ENCODE measurements at places on chromosomes 2 and 18. TPM values are rescaled to one million over a fixed set of nuclear protein-coding genes. Genes with fewer than 3 reads are reported as not detected.
A peak's percentile ranks its signal among the peaks of the same experiment; 100 is the strongest.

The CFAP65 gene
- total RNA-seq = not detected

The CCNT2 gene
- 20.9 TPM for total RNA-seq

The GBX2 gene
- not detected for total RNA-seq

The SERPINB11 gene
- total RNA-seq = not detected

The CNGA3 gene
- not detected for total RNA-seq

The SERPINB13 gene
- total RNA-seq = not detected

The ALKAL2 gene
- 1.3 TPM for total RNA-seq

The RAB31 gene
- 7.6 TPM for total RNA-seq

The DNAJC5G gene
- total RNA-seq = 2.1 TPM

The STK17B gene
- 7.2 TPM for total RNA-seq

The KLHL29 gene
- 0.69 TPM for total RNA-seq

The UGT1A5 gene
- total RNA-seq = not detected

The BARD1 gene
- total RNA-seq = 11.0 TPM

GRCh38 chr2:175362331-175362730 lies 180.8 kb upstream of the ATP5MC3 start:
- DNase-seq = no peak

GRCh38 chr2:241540771-241541561 lies 17.6 kb upstream of the BOK start:
- DNase-seq = peak; percentile 65

DNA sequence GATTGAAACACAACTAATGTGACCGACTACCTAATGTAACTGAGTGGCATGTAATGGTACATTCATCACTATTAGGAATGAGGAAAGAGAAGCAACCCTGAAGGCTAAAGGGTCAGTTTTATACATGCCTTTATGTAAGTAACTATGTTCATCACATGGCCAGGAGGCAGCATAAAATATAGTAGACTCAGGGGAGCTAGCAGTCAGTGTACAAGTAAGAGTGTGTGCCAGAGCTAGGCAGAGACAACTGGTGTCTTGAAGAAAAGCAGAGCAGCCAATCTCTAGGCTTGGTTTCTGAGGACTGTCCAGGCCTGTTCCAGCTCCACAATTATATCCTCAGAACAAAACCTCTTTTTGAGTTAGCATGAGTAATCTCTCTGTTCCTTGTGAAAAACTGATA lies 18.1 kb downstream of the SMAD2 start:
- no peak for DNase-seq

DNA sequence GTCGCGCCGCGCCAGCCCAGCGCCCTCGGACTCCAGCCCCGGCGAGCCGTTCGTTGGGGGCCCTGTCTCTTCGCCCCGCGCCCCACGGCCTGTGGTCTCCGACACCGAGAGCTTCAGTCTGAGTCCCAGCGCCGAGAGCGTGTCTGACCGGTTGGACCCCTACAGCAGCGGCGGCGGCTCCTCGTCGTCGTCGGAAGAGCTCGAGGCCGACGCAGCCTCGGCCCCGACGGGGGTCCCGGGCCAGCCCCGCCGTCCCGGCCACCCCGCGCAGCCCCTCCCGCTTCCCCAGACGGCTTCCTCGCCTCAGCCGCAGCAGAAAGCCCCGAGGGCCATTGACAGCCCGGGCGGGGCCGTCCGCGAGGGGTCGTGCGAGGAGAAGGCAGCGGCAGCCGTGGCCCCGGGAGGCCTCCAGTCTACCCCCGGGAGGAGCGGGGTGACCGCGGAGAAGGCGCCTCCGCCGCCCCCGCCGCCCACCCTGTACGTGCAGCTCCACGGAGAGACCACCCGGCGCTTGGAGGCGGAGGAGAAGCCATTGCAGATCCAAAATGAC lies 1.4 kb downstream of the PHLPP1 start:
- DNase-seq = peak; percentile 73

GRCh38 chr2:140998577-140998976 lies 1132.2 kb downstream of the LRP1B start:
- DNase-seq = no peak

GRCh38 chr2:164000176-164000575 lies 264.4 kb upstream of the FIGN start:
- DNase-seq = no peak

DNA sequence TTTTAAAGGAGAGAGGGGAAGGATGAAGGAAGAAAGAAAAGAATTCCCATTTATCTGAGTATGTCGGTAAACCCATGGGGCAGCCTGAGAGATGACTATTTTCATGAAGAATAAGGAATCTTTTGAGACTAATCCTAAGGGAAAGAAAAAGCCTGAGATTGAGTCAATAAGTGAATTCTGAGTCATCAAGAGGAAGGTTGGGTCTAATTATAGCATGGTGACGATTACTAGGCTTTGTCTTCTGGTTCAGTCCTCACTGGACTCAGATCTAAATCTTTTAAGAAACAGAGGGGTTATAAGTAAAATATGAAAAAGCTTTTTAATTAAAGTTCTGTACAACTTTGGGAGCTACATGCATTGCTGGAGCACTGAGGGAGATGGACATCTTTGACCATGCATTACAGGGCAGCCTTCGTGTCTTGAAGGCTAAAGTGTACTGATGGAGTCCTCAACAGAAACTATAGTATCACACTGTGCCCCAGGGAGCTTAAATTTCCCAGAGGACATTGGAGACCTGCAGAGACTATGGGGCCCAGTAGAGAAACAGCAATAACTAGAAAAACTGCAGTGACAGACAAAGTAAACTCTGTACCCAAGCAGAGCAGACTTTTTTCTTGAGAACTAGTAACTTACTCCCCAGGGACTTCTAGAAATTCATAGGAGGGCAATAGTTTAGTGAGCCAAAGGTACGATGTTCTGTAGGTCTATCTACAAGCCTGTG lies 260.9 kb downstream of the RAD51AP2 start:
- DNase-seq = no peak

- DNase-seq = no peak
Observed at GRCh38 chr2:157192445-157193423, 64.8 kb upstream of the GALNT5 start.

GRCh38 chr2:155722290-155722689 lies 610.2 kb downstream of the NR4A2 start:
- DNase-seq = no peak

DNA sequence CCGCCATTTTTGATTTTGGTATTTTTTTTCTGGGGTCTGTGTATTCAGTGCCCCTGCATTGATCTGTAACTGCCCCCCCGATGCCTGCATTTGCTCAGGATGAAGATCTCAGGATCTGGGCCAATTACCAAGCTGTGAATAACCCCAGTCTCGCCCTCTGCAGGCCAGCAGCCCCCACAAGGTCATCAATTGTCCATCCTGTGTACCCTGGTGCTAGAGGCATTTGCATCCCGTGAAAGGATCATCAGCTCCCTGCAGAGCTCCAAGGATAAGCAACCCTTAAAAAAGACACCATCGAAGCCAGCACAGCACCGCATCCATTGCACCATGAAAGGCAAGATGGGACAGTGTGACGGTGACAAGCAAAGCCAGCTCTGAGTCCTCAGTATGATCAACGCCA lies 154.1 kb upstream of the KLHL29 start:
- no peak for DNase-seq

DNA sequence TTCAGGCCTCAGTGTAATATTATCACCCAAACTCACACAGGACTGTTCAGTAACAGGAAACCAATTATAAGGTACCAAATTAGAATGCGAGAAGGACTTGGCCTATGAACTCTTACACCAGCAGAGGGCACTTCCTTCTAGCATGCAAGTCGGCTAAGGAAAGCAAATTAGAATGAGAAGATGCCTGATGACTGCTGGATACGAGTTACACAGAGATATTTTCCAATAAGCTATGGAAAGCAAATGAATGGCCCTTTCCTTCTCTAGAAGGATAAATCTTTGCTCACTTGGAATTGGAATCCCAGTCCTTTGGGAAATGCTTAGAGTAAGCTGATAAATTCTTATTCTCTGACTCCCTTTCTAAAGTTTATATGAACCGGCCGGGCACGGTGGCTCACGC lies 109.8 kb downstream of the AP1S3 start:
- DNase-seq = no peak

DNA sequence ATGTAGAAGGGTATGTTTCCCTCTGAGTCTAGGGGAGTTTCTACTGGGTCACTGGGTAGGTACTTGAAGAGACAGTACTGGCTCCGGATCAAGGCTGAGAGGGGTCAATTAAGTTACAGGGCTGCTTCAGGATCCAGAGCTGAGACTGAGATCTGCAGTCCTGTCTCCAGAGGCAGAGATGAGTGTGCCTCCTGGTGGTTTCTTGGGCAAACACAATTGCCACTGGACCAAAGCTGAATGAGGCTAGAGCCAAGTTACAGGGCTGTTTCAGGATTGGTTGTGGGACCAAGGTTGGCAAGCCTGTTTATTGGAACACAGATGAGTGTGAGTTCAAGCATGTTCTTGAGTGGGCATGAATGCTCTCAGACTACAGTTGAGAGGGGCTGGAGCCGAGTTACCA lies 157.9 kb downstream of the ADCYAP1 start:
- no peak for DNase-seq

DNA sequence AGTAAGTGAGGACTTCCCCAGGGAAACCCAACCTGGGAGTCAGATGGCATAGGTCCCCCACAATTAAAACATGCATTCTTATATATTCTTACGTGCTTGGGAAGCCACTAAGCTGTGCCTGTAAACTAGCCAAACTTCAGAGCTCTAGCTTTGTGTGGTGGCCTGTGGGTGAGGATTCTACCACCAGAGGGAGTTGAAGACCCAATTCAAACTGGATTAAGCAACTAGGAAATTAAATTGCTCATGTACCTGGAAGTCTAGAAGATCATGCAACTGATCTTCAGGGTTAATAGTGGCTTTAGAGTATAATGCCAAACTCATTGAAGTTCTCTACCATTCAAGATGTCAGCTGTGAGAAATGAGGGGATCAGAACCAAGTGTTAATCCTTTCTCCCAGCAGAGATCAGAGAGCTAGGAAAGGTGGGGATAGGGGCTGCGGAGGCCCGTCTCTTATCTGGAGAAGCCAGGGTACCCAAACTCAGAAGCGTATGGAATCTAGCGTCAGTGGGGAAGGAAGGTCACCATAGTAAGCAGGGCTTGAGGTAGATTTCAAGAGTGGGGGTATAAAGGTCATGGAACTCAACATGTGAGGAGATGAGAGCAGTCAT lies 53.2 kb upstream of the CCDC85A start:
- no peak for DNase-seq

GRCh38 chr2:176744146-176744545 lies 468.4 kb upstream of the HNRNPA3 start:
- DNase-seq = no peak

- DNase-seq = peak; percentile 42
Observed at GRCh38 chr2:198499539-198499938, 695.1 kb downstream of the PLCL1 start.

- DNase-seq = no peak
Observed at GRCh38 chr2:112958428-112959108, 19.2 kb upstream of the IL36G start.

- no peak for DNase-seq
Observed at GRCh38 chr2:179171371-179171770, 93.3 kb downstream of the SESTD1 start.

GRCh38 chr2:181051861-181052522 lies 71.6 kb downstream of the UBE2E3 start:
- no peak for DNase-seq

- no peak for DNase-seq
Observed at GRCh38 chr18:69725009-69725408, 222.7 kb downstream of the CD226 start.

DNA sequence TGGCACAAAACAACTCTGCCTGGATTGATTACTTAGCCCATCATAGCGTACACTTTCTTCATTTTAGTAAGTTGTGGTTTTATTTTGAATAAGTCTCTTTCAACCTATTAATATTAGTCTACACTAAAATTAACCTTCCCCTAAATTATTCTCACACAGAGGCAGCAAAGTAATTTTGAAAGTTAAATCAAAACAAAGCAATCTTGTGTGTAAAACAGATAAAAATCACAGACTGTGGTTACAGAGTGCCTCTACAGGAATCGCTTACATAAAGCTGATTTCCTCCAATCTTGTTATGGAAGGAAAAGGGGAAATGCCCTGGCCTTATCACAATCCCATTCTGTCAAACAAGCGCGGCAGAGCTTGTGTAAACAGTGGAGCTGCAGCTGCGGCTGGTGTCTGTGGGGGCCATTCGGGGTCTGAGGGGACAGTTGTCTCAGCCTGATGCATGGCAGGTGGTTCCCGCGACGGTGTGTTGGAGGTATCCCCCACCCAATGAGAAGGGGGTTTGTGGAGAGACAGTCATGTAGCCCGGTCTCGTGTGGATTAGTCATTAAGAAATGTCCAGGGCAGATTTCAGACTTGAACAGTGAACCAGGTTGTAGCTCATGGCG lies 42.1 kb downstream of the BCL2L11 start:
- no peak for DNase-seq

GRCh38 chr18:78773819-78774218 lies 205.8 kb upstream of the SALL3 start:
- no peak for DNase-seq

DNA sequence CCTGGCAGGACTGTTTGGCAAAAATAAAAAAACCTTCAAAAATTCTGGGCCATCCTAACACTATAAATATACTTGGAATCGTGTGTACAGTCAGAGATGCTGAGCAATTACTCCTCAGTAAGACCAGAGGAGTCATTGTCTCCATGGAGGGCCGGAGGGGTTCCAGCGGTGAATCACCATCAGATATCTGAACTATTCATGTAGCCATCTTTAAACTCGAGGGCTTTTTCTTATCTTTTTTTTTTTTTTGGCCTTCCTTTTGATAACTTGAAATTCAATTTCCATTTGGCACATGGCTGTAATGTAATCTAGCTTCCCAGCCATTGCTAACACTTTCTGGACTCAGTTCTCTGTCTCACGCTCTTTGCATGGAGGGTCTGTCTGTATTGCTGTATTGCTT lies 7.4 kb upstream of the FHL2 start:
- no peak for DNase-seq

GRCh38 chr2:160609346-160609745 lies 115.7 kb upstream of the RBMS1 start:
- no peak for DNase-seq

GRCh38 chr2:236208019-236208926 lies 40.1 kb upstream of the GBX2 start:
- no peak for DNase-seq

DNA sequence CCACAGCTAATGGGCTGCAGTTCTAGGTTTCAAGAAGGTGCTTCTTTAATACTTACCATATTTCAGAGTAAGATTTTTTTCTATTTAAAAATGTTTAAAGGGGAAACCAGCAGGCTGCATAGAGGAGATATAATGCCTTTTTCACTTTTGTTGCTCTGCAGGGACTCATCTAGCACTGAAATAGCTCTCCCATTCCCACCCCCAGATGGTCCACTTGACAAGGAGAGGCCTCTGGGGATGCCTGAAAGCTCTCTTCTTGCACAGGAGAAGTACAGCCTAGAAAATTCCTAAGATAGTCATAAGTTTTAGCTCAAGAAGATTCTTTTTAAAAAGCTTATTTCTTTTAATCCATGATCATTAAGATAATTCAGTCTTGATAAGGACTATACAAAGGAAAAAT lies 126.4 kb downstream of the CDH2 start:
- no peak for DNase-seq

DNA sequence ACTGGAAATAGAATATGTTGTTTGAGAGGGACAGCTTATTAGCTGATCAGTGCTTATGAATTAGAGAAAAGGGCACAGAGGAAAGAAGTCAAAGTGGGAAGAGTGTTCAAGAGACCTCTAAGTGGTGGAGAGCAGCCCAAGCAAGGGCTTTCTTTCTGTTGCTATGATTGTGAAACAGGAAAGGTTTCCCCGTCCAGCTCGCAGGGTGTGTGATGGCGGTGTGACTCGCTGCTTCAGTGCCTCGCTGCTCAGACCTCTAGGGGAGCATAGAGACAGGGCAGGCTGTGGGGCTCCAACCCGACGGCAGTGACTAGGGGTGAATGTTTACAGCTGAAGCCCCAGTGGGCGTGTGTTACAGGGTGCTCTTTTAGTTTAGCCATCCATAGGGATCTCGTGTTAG lies 166.5 kb upstream of the COPS8 start:
- no peak for DNase-seq

Data from left ventricle myocardium superior (tissue), 1 donor.